ENCODE measurements at places on chromosomes 1 and 21.

GRCh38 chr1:90012300-90012699 is 17.4 kb downstream of the ZNF326 start:
- DNase-seq = no peak

GRCh38 chr1:77825131-77825709 is 45.8 kb downstream of the MIGA1 start:
- no peak for DNase-seq

DNA sequence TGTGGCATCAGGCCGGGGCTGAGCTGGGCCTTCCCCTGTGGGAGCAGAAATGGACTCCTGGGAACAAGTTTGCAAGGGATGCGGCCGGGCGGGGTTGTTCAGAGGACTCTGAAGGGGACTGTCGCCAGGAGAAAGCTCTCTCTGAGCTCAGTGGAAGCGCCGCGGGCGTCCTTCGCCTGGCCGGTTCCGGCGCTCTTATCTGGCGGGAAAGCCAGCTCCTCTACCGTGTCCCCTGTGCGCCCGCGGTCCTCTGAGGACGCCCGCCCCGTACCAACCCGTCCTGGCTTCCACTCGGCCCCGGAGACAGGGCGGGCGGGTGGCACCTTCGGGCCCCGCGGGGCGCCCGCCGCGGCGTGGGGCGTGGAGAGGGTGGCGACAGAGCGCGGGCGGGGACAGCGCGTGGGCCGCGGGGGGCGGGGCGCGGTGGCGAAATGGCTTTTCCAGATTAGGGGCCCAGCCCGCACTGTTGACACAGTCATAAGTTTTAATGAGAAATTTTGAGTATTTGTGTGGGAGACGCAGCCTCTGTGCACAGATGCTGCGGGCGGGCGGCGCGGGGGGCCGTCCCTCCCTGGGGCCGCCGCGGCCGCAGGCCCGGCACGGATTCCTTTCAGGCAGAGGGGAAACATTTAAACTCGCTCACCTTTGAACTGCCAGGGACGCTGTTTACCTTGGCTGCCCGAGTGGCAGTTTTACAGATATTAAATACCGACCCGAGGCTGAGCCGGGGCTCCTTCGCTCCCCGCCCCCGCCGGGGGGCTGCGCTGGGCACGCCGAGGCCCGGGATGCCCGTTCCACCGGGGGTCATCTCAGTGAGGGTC is 70.2 kb downstream of the FOXD2 start:
- peak; percentile 63 for DNase-seq

- DNase-seq = no peak
Observed at GRCh38 chr1:190262538-190262937, 215.1 kb downstream of the BRINP3 start.

- no peak for DNase-seq
Observed at GRCh38 chr1:59750328-59751003, 64.3 kb upstream of the HOOK1 start.

DNA sequence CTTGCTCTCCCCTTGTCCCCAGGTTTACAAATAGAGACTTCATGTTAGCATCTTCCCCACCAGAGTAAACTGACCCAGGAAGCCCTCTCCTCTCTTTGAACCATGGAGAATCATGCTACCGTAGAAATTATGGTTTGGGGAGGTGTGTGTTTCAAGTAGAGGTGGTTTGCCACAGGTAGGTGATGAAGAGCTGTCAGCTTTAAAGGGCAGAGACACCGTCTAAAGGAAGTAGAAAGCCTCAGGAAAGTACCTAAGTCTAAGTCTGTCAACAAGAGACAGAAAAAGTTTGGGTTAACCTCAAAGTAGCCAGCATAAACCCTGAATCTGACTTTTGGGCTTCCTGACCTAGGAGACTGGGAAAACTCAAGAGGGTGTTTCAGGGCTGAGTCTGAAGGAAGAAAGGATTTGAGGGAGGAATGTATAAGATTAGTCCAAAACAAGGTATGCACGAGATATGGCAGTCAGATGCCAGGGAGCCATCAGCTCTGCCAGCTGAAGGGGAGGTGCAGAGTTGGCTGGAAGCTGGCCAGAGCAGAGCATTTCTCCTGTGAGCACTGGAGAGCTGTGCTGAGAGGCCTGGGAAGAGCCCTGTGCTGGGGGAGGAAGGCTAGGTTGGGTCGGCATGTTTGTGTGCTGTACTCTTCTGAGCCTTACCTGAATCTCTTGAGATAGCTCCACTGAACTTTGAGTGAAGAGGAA is 14.3 kb downstream of the ADAMTSL4 start:
- peak; percentile 60 for DNase-seq

- no peak for DNase-seq
Observed at GRCh38 chr1:160244209-160244608, 18.1 kb downstream of the DCAF8 start.

DNA sequence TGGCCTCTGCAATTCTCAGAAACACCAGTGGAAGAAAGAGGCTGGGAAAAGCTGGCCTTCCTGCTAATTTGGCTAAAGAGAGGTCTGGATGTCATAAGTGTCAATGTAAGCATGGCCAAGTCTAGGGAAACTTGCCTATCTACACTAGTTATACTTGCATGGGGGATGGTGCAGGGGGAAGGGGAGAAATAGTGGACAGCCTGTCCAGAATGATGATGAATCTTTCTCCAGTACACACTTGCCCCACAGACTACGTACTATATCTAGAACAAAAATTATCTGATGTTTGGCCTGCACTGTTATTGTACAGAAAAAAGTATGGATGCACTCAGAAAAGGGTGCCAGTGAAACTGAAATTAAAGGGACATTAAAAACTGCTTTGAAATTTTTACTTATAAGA is 114.5 kb downstream of the SLC25A24 start:
- no peak for DNase-seq

GRCh38 chr1:27135541-27136235 is 19.2 kb downstream of the SLC9A1 start:
- no peak for DNase-seq

DNA sequence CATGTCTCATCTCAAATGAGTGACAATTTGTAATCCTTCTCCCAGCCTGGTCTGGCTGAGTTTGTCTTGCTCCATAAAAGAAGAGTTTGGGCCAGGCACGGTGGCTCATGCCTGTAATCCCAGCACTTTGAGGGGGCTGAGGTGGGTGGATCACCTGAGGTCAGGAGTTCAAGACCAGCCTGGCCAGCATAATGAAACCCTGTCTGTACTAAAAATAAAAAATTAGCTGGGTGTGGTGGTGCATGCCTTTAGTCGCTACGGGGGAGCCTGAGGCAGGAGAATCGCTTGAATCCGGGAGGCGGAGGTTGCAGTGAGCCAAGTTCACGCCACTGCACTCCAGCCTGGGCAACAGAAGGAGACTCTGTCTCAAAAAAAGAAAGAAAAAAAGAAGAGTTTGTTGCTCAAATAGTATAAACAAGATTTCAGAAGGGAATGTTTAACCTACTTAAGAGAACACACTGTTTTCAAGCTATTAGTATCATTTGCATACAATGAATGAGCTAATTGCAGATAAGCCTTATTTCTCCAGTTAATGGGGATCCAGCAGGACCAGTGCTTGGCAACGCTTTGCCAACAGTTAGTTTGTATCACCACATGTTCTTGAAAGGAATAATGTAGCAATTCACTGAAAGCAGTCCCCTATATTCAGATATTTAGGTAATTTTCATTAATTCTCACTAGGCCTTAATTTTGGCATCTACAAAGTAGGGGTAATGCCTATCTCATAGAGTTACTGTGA is 15.9 kb downstream of the KLHDC7A start:
- DNase-seq = no peak

- no peak for DNase-seq
Observed at GRCh38 chr1:14037101-14037847, 337.3 kb downstream of the PRDM2 start.

GRCh38 chr1:245412306-245412705 is 257.5 kb downstream of the KIF26B start:
- no peak for DNase-seq

GRCh38 chr1:245978915-245979314 is 528.2 kb downstream of the SMYD3 start:
- no peak for DNase-seq

DNA sequence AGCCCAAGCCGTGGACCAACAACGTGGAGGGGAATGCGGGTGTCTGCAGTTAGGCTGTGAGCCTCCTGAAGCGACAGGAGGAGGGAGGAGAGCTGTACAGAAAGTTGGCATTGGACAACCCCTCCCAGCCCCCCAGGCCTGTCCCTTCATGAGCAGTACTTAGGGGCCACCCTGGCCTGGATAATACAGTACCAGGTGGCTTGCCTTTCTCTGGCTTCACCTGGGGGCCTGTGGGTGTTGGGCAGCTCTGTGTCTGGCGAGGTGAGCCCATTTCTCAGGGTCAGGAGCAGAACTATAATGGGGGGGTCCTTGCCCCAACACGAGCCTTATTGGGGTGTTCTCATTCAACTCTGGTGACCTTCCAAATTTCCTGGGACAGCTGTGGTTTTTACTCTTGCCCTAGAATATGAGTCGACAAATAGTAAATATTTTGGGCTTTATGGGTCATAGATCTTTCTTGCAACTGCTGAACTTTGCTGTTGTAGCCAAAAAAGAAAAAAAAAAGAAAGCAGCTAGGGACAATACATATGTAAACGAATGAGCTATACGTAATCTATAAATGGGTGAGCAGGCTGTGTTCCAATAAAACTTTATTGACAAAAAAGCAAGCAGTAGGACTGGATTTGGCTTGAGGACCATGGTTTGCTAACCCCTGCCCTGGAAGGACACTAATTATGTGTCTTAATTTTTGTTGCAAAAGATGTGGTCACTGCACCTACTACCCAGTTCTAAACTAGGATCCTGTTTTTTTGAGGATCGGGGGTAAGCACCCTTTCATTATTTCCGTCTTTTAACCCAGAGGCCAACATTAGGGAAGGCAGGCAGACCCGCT is 11.4 kb downstream of the COQ8A start:
- no peak for DNase-seq

- no peak for DNase-seq
Observed at GRCh38 chr1:230435108-230435507, 9.0 kb upstream of the PGBD5 start.

DNA sequence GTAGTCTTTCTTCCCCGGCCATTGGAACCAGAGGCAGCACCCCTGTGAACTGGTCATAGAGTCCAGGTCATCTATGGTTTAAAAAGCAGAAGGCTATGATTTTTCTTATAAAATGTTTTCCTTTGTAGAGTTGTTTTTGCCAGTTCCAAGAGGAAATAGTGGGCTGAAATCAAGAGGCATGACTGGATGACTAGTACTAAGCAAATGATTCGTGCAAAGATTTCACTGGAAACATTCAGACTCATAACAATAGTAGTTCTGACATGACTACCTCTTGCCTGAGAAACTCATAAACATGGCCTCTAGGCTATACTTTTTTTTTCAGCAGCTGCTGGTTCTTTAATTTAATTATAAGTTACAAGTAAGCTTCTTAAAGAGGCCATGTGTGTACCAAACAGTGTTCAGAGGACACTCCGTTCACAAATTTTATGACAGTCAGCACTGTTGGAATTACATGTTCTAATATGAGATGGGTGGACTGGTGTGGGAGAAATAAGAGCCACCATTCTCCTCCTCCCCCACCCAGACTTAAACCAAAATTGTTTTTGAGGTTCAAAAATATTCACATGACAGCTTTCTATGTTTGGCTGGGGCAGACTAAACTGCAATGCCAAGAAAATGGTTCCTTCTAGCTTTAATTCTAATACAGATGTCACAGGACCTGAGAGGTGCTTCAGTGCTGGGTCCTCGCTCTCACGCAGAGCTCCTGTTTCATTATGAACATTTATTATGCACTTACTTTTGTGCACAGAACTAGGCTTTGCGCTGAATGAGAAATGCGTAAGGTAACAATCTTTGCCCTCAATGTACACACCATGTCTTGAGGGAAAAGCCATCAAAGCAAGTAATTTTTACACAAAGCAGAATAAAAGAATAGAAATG is 147.5 kb downstream of the ZC3H11B start:
- DNase-seq = no peak

GRCh38 chr1:199377211-199377610 is 650.3 kb upstream of the NR5A2 start:
- no peak for DNase-seq

GRCh38 chr1:6788946-6789345 is 3.7 kb downstream of the CAMTA1 start:
- no peak for DNase-seq

- DNase-seq = no peak
Observed at GRCh38 chr1:234111458-234112142, 207.1 kb downstream of the SLC35F3 start.

DNA sequence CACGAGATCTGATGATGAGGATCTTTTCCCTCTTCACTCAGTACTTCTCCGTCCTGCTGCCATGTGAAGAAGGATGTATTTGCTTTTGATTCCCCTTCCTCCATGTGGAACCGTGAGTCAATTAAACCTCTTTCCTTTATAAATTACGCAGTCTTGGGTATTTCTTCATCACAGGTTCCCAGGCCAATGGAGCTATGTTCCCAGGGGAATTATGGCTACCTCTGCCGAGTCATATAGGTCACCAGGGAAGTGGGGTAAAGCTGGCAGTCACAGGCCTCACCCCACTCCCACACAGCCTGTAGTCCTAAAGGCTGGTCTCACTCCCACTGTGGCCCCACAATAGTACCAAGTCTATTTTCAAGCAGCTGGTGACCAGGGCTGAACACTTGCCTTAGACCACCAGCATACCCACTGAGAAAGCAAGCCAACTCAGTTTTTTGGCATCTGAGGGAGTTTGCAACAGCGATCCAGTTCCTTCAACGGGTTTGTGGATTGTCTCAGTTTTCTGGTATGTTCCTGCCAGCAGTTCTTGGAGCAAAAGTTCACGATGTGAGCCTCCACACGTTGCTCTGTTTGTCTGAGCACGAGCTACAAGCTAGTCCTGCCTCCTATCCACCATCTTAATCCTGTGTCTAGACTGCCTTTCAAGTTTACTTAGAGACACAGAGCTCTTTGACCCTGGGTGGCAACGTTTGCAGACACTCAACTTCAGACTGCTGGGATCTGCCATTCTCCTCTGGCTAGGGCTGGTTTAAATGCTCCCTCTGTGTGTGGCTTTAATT is 104.5 kb downstream of the CENPF start:
- DNase-seq = no peak

DNA sequence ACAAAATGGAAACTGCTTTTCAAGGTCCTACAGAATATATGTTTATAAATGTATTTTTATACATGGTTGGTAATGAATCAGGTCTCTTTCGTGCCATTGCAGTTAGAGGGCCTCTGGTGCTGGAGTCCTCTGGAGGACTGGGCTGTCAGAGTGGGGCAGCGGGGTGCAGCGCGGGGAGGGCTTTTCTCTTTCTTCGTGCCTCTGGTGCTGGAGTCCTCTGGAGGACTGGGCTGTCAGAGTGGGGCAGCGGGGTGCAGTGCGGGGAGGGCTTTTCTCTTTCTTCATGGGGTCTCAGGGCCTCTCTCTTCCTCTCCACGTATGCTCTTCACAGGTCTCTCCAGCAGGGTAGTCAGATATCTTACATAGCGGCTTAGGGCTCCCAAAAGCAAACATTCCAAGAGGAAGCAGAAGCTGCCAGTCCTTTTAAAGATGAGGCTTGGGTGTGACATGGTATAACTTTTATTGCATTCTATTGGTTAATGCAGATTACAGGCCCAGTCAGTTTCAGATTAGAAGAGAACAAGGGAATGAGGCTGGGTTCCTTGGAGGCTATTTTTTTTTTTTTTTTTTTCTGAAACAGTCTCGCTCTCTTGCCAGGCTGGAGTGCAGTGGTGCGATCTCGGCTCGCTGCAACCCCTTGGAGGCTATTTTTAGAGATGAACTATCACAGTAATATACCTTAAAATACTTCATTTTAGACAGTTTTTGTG is 13.1 kb downstream of the SDCCAG8 start:
- no peak for DNase-seq

Measured in stimulated activated CD4-positive, alpha-beta T cell treated with anti-CD3 and anti-CD28 coated beads, Interleukin-15, amount 100 ng/mL, for 24 hours (primary cell).